IMR-90 (cell line): ENCODE measurements at places on chromosomes 6 and 20. TPM values are rescaled to one million over a fixed set of nuclear protein-coding genes. Genes with fewer than 3 reads are reported as not detected.

DNA sequence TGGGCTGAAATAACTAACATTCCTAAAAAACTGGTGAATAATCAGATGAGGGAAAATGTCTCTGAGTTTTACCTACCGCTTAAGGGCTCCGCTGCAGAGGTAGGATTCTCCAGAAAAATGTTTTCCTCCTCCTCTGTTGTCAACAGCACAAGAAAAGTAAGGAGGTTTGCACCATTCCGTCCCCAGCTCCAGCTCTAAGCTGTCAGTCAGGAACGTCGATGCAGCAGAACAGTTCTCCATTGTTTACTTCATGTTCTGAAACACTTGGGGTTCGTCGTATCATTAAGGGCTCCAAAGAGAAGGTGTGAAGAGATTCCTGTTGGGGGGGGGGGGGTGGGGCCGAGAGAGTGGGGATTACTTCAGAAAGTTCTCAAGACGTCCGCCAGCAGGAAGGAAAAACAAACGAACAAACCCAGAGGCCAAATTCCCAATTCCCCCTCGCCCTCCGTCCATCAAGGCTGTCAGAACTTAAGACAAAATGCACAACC, 734 bp downstream of the MMS22L start:
- DNase-seq = no peak

DNA sequence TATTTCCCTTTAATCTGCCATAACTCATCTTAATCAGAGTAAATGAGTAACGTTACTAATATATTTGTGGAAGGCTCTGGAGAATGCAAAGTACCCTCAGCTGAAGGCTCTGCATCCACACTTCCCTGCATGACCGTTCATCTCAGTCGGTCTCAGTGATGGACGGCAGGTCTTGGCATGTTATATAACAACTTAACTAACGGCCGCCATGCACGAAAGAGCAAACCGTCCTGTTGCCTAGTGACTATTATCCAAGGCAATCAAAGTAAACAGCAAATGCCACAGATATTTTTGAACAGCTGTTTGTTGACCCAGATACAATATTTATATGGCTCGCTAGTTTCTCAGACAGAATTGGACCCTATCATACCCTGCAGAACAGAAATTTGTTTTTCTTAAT, 194.9 kb upstream of the SMLR1 start:
- DNase-seq = no peak

GRCh38 chr6:39765508-39766065, 26.6 kb upstream of the DAAM2 start:
- no peak for DNase-seq

ULBP3 gene
- total RNA-seq = 35.1 and 43.0 TPM in 2 replicates

PHACTR1 gene
- not detected in 2 replicates for total RNA-seq

NKAIN2 gene
- total RNA-seq = not detected in 2 replicates
